Naive thymus-derived CD8-positive, alpha-beta T cell (primary cell): ENCODE measurements at places on chromosomes 7 and 10. TPM values are rescaled to one million over a fixed set of nuclear protein-coding genes. Genes with fewer than 3 reads are reported as not detected.

ZPBP gene
- polyA plus RNA-seq, result not detected

FAM25C gene
- polyA plus RNA-seq, result not detected

TMEM176B gene
- polyA plus RNA-seq, result not detected

MACC1 gene
- not detected for polyA plus RNA-seq

R3HCC1L gene
- 7.3 TPM for polyA plus RNA-seq

LUC7L2 gene
- 55.2 TPM for polyA plus RNA-seq

PGAM2 gene
- not detected for polyA plus RNA-seq

CTAGE6 gene
- not detected for polyA plus RNA-seq

ABCC2 gene
- 0.60 TPM for polyA plus RNA-seq

ACTL6B gene
- not detected for polyA plus RNA-seq

WAPL gene
- 42.1 TPM for polyA plus RNA-seq

ASAH2 gene
- polyA plus RNA-seq, result 1.8 TPM

SUN3 gene
- polyA plus RNA-seq, result 0.60 TPM

CACNA2D1 gene
- not detected for polyA plus RNA-seq

ACTR3C gene
- 4.6 TPM for polyA plus RNA-seq
